ENCODE measurements at places on chromosomes 12 and 14. TPM values are rescaled to one million over a fixed set of nuclear protein-coding genes. Genes with fewer than 3 reads are reported as not detected.

GRCh38 chr14:104680806-104681688, 8.4 kb upstream of the INF2 start:
- H3K4me3 ChIP-seq = peak overlapping the region; percentile 72
- H3K27ac ChIP-seq = peak overlapping the region; percentile 44
- peaks cover 2% of the 10 kb centered on the region for H3K27me3 ChIP-seq

DNA sequence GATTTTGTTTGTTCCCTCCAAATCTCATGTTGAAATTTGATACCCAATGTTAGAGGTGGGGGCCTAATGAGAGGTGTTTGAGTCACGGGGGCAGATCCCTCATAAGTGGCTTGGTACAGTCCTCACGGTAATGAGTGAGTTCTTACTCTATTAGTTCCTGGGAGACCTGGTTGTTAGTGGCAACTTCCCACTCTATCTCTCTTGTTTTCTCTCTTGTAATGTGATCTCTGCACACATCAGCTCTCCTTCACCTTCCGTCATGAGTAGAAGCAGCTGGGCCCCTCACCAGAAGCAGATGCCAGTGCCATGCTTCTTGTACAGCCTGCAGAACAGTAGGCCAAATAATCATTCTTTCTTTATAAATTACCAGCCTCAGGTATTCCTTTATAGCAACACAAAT, 29.6 kb upstream of the KCNK10 start:
- peaks cover 24% of the 10 kb centered on the region for H3K4me1 ChIP-seq
- H3K4me3 ChIP-seq = no peak overlapping the region
- no peaks in the 10 kb centered on the region for H3K36me3 ChIP-seq
- no peak for DNase-seq
- no peak overlapping the region for H3K27ac ChIP-seq

DNA sequence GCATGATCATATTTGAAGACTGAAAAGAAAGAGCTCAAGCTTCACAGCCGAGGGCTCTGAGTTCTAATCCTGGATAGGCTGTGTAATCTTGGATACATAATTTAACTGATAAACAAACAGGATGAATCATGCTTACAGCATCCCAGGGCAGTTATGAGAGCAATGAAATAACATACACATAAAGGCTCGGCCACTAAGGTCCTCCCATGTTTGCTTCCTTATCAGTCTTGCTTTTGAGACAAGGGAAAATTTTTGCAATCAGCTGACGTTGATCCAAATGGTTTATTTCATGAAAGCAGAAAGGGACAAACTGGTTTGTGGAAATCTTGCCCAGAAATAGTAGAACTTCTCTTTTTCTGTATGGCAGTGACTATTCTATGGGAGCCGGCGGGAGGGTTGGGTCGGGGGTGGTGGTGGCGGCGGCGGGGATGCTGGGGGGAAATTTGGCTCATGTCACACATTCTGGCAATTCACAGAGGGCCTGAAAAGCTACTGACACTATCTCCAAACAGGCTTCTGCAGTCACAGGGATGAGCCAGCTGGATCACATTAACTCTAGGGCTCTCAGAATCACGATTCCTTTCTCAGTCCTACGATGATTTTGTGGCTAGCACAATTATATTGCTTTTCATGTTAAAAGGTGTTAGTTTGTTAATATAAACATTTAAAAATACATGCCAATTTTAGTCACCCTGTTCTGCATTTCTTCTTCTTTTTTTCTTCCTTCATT, 124.5 kb downstream of the SLC8A3 start:
- no peaks in the 10 kb centered on the region for H3K36me3 ChIP-seq
- H3K27ac ChIP-seq = no peak overlapping the region
- DNase-seq = no peak
- H3K4me3 ChIP-seq = no peak overlapping the region

DNA sequence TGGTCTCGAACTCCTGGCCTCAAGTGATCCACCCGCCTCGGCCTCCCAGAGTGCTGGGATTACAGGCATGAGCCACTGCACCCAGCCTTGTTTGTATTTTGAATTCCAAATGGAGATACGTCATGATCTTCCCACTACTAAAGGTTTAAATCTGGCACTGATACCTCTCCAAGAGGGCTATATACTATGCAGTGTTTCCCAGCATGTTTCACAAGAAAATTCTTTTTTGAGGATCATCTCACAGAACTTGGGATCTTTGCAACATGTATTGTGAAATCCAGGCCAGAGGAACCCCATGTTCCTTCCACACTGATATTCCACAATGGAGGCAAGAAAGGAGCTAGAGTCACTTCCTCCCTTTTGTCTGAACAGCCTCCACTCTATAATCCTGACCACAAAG, 112.7 kb downstream of the NT5DC3 start:
- DNase-seq = no peak
- no peaks in the 10 kb centered on the region for H3K4me1 ChIP-seq
- H3K27me3 ChIP-seq = no peaks in the 10 kb centered on the region

Gene CCDC60
- total RNA-seq = 0.75 TPM

- no peak for DNase-seq
- H3K27me3 ChIP-seq = no peaks in the 10 kb centered on the region
- peaks cover 32% of the 10 kb centered on the region for H3K36me3 ChIP-seq
- no peak overlapping the region for H3K4me3 ChIP-seq
Measured at GRCh38 chr12:31306866-31307265, 19.1 kb downstream of the SINHCAF start.

DNA sequence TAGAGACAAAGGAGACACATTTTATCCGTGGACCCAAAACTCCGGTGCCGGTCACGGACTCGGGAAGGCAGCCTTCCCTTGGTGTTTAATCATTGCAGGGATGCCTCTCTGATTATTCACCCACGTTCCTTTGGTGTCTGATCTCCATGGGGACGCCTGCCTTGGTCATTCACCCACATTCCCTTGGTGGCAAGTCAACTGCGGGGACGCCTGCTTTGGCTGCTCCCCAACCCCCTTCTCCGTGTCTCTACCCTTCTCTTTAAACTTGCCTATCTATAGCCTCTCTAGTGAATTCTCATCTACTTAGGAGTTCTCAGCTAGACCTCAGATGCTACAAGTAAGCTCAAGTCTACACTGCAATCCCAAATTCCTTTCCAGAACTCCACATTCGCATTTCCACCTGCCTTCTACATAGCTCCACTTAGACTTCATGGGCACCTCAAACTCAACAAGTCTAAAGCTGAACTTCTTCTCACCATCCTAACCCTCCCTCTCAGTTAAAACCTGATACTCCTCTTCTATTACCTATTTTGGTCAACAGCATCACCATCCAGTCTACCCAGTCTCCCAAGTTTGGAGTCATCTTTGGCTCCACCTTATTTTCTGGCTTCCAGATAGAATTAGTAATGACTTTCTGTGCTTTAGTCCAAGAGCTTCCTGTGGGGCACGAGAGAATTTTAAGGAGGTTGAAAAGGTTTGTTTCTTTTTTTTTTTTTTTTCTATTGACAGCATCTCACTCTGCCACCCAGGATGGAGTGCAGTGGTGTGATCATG, 14.4 kb downstream of the SPTLC2 start:
- H3K36me3 ChIP-seq = no peaks in the 10 kb centered on the region
- no peak overlapping the region for H3K27ac ChIP-seq
- no peaks in the 10 kb centered on the region for H3K4me1 ChIP-seq
- H3K27me3 ChIP-seq = no peaks in the 10 kb centered on the region
- no peak for DNase-seq

DNA sequence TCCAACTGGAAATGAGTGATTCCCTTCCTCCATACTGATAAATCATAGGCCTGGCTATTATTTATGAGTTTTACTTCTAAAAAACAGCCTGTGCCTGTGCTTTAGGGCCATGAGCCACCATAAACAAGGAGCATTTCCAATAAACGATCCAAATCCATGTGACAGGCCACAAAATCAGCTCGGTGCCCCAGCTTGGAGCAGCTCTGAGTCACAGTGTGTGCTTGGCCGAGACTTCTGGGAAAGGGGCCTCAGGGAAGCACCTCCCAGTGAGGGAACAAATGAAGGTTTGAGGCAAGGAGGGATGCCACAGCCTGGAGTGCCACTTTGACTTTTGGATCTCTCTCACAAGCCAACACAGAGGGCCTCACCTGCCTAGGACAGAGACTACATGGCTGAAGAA, 190.4 kb downstream of the NTF3 start:
- H3K4me3 ChIP-seq = no peak overlapping the region
- no peak for DNase-seq
- no peak overlapping the region for H3K27ac ChIP-seq
- H3K36me3 ChIP-seq = peaks cover 2% of the 10 kb centered on the region
- H3K4me1 ChIP-seq = no peaks in the 10 kb centered on the region
- no peaks in the 10 kb centered on the region for H3K27me3 ChIP-seq

Gene POLE
- total RNA-seq = 168 TPM

Gene B3GNT4
- total RNA-seq = 0.19 TPM

GRCh38 chr14:96055065-96055752, 16.0 kb downstream of the C14orf132 start:
- peak overlapping the region; percentile 3 for H3K27ac ChIP-seq
- no peak for DNase-seq
- peaks cover 54% of the 10 kb centered on the region for H3K4me1 ChIP-seq
- no peaks in the 10 kb centered on the region for H3K27me3 ChIP-seq
- H3K36me3 ChIP-seq = peaks cover 9% of the 10 kb centered on the region

DNA sequence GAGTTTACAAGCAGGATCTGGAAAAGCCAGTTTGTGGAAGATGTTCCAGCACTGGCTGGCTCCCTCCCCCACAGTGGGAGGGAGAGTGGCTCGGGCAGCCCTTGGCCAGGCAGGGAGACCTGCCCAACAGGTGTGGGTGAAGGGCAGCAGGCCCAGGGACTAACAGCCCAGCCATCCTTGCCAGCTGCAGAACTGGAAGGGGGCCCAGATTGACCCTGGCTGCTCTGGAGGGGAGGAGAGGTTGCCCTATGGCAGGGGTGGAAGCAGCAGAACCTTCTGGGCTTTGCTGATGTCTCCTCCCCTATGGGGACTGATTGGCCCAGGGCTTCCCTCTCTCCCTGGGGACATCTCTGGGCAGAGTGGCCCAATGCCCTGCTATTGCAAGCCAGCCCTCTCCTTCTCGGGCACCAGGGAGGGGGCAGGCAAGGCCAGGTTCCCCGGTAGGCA, 20.5 kb downstream of the IRF2BPL start:
- no peak overlapping the region for H3K4me3 ChIP-seq
- no peak overlapping the region for H3K27ac ChIP-seq
- DNase-seq = no peak
- H3K4me1 ChIP-seq = peaks cover 41% of the 10 kb centered on the region
- no peaks in the 10 kb centered on the region for H3K27me3 ChIP-seq

Gene CACNB3
- 57.4 TPM for total RNA-seq

Gene KCNC2
- not detected for total RNA-seq

DNA sequence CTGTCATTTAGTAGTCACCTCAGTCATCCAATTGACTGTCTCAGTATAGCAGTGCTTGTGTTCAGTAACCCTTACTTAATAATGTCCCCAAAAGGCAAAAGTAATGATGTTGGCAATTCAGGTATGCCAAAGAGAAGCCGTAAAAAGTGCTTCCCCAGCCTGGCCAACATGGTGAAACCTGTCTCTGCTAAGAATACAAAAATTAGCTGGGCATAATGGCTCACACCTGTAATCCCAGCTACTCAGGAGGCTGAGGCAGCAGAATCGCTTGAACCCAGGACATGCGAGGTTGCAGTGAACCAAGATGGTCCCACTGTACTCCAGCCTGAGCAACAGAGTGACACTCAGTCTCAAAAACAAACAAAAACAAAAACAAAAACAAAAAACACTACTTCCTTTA, 33.6 kb downstream of the SENP1 start:
- no peak for DNase-seq
- H3K27ac ChIP-seq = no peak overlapping the region
- H3K36me3 ChIP-seq = peaks cover 18% of the 10 kb centered on the region
- no peaks in the 10 kb centered on the region for H3K27me3 ChIP-seq
- no peaks in the 10 kb centered on the region for H3K4me1 ChIP-seq

- peaks cover 3% of the 10 kb centered on the region for H3K27me3 ChIP-seq
- DNase-seq = no peak
- H3K4me1 ChIP-seq = peaks cover 24% of the 10 kb centered on the region
Measured at GRCh38 chr12:26271024-26271423, 75.7 kb downstream of the SSPN start.

DNA sequence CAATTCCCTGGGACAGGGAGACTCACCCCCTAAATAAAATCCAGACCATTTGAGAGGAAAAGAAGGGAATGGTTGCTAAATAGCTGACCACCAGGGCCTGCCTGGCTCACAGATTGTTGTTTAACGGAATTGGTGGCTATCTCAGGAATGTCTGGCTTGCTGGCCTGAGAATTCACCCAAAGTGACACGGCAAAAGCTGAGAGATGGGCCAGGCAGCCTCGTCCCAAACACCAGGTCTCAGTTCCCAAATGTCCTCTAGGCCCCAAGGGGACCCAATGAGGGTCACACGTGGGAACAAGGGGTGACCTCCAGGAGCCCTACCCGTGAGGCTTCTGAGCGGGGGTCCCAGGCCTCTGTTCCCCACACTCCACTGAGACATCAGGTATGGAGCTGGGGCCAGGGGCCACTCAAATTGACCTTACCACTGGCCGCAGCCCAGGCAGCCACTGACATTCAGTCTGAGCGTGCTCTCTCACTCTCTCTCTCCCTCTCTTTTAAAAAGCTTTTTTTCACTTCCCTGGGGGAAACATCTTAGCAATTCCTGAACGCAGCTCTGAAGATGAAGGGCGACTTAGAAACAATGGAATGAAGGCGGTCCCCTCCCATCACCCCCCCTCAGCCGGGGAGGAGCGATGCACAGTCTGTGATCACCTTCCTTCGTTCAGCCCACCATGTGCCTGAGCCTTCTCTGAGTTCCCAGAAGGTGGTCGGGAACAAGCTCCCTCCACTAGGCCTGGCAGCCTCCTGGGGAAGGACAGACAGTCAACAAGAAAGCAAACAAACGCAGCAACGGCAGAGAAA, 131.2 kb downstream of the SCARB1 start:
- peaks cover 45% of the 10 kb centered on the region for H3K27me3 ChIP-seq
- no peaks in the 10 kb centered on the region for H3K36me3 ChIP-seq
- H3K4me1 ChIP-seq = peaks cover 47% of the 10 kb centered on the region
- no peak overlapping the region for H3K4me3 ChIP-seq

GRCh38 chr12:132954471-132955048, 1.5 kb downstream of the ZNF605 start:
- H3K4me1 ChIP-seq = peaks cover 25% of the 10 kb centered on the region
- H3K27me3 ChIP-seq = peaks cover 3% of the 10 kb centered on the region
- DNase-seq = no peak
- peak overlapping the region; percentile 95 for H3K4me3 ChIP-seq

DNA sequence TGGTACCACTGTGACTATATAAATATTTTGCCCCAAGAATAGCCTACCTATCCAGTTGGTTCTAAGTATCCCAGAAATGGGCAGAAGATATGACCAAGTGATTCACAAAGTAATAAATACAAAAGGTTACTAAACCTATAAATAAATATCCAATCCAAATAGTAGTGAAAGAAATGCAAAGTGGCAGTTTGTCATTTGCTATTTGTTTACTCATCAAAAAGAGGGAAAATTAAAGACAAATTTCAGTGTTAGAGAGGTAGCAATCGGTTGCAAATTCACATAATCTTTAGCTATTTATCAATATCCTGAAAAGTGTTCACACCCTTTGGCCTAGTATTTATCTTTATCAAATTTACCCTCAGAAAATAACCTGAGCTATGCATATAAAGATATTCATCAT, 136.4 kb upstream of the NPAS3 start:
- no peaks in the 10 kb centered on the region for H3K4me1 ChIP-seq
- no peak for DNase-seq
- no peak overlapping the region for H3K27ac ChIP-seq
- no peaks in the 10 kb centered on the region for H3K27me3 ChIP-seq

Gene ANO4
- total RNA-seq = 0.23 TPM

GRCh38 chr14:77485256-77485655, 13.4 kb downstream of the ISM2 start:
- no peaks in the 10 kb centered on the region for H3K36me3 ChIP-seq
- no peak for DNase-seq
- H3K4me1 ChIP-seq = no peaks in the 10 kb centered on the region
- no peaks in the 10 kb centered on the region for H3K27me3 ChIP-seq
- H3K4me3 ChIP-seq = no peak overlapping the region

Gene SLC25A21
- 2.2 TPM for total RNA-seq

Measured in neural crest cell (in vitro differentiated cells).